ENCODE measurements at places on chromosomes 6 and 20.

- DNase-seq = no peak
Observed at GRCh38 chr6:169942173-169942572, 190.8 kb downstream of the ERMARD start.

DNA sequence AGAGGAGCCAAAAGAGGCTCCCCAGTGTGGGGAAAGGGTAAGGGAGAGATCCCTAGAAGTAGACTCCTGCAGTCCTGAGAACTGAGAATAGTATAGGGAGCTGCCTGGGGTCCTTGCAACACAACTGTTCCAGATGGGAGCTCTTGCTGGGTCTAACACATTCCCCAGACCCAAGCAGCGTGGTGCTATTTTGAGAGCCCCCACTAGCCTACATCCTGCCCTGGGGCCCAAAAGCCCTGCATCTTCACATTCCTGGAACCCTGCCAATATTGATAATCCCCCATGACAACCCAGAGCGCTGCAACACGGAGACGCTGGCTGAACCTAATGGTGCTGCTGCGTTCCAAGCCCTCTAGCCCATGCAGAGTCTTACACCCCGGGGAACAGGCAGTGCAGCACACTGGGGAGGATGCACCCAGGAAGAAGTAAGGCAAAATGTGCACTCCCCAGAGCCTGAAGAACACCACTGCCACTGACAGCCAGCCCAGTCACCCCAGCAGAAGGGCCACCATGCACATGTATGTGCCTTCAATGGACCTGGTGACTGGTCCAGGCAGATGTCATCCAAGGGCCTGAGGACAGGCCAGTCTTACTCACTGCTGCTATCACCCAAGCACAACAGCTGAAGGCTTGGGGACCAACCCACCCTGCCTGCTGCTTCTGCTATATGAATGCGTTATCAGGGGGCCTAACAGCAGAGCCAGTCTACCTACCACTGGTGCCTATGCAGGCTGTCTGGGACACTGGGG, 7.0 kb upstream of the RNF217 start:
- DNase-seq = no peak

DNA sequence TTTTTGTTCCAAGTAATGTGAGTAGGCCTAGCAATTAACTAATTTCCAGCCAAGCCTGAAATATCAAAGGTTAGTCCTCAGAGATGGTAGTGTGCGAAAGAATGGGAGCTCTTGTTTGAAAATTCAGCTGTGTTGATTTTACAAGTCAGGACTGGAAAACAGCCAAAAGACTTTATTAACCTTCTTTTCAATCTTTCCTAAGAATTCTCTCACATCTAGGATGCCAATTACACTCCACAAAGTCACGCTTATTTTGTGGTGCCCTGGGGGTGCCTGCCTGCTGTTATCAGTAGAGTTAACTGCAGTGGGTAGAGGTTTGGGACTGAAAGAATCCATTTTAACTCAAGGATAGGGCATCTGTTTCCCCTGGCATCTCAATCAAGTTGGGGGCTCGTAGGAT, 30.7 kb upstream of the MAP3K4 start:
- DNase-seq = no peak

DNA sequence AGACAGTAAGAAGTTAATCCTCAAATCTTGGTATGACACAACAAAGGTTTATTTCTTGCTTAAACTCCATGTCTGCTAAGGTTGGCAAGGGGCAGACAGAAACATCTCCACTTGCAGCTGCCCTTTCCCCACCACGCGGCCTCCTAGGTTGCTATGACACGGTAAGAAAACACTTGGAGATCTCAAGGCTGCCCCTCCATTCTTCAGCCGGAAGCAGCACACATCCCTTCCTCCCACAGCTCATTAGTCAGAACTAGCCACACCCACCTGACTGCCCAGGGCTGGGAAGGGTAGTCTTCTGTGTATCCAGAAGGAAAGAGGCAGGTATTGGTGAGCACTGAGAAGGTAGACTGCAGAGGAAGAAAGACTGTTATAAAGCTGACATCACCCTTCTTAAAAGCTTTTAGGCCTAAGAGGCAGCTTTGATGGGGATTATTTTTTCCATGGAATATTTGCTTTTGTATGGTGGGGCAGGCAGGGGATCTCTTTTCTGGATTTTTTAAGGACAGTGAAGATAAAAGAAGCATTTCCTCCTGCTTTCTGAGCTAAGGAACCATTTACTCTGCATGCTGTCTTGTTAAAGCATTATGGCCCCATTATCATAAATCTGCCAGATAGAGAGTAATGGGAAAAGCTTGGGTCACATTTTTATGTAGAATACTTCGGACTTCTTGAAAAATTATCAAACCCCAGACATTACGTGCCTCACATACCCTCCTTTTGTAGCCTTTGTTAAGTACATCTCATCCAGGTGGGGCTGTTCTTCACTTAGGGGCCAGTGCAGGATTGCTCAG, 41.6 kb downstream of the MRAP2 start:
- no peak for DNase-seq

DNA sequence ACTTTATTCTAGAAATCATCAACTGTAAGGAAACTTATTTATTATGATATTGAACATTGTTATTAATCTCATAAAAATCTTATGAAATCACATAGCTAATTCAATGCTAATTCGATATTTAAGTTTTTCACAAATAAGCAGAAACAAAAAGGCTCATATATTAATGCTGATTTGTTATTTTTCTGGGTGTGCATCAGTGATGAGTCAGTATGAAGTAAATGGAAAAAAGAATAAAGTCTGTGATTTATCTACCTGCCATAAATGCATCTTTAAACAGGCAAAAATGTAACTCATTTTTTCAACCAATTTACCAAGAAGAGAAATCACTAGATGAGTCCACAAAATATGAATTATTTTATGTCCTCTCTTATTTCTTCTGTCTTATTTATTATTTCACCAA, 253.5 kb downstream of the PTPRK start:
- DNase-seq = no peak

- DNase-seq = no peak
Observed at GRCh38 chr6:100209323-100210136, 215.5 kb upstream of the MCHR2 start.

- DNase-seq = peak; percentile 37
Observed at GRCh38 chr20:24779131-24779530, 169.9 kb upstream of the CST7 start.

- DNase-seq = no peak
Observed at GRCh38 chr6:98452685-98453084, 381.7 kb upstream of the POU3F2 start.

- DNase-seq = no peak
Observed at GRCh38 chr6:116364321-116364720, 6.4 kb upstream of the DSE start.

DNA sequence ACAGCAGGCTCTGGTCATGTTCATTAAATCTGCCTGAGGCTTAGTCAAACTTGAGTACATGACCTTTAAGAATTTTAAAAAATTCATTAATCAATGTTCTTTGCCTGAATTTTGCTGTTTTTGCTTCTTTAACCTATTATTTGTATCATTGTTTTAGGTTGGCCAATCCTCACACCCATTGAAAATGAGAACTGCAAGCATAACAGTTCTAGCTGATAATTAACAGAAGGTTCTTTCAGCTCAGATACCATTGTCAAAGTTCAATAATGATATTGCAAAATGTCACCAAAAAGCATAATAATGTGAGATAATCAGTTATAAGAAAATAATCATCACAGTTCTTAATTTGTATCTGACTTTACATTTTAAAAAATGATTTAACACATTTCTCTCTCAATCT, 583.1 kb downstream of the TFAP2A start:
- DNase-seq = no peak

DNA sequence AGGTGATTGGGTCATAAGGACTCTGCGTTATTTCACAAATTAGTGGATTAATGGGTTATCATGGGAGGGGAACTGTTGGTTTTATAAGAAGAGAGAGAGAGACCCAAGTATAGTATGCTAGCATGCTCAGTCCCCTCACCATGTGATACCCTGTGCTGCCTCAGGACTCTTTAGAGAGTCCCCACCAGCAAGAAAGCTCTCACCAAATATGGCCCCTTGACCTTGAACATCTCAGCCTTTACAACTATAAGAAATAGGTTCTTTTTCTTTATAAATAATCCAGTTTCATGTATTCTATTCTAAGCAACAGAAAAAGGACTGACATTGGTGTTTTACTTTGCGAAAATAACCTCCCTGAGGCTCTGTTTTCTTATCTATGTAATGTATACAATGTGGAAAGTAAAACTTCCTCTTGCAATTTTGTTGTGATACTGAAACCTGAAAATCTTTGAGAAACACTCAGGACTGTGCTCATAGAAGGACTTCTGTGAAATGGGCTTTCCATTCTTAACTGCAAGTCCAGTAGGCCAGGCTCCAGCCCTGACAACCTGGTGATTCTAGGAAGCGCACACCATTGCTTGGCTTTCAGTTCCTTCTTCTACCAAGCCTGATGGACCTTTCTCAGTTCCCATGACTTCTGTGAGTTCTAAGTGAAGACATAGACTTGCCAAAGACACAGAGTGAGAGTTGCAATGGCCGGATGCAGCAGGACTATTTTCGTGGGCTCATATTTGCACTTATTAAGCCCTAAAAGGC, 21.9 kb downstream of the SIRPD start:
- no peak for DNase-seq

- no peak for DNase-seq
Observed at GRCh38 chr6:107633680-107634323, 143.9 kb downstream of the SOBP start.

GRCh38 chr6:1695546-1696462, 86.1 kb downstream of the FOXC1 start:
- no peak for DNase-seq

- DNase-seq = no peak
Observed at GRCh38 chr20:37504404-37505096, 16.5 kb upstream of the NNAT start.

DNA sequence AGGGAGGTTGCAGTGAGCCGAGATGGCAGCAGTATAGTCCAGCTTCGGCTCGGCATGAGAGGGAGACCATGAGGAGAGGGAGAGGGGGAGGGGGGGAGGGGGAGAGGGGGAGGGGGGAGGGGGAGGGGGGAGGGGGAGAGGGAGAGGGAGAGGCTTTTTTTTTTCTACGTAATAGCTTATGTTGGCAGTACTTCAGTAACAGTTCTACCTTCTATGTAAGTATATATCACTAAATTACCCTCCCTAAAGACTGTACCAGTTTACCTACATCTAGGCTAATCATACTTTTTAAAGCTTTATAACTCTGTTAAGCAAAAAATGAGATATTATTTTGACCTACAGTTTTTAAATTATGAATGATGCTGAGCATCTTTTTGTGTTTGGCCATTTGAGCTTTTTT, 13.6 kb downstream of the TM9SF4 start:
- DNase-seq = no peak

DNA sequence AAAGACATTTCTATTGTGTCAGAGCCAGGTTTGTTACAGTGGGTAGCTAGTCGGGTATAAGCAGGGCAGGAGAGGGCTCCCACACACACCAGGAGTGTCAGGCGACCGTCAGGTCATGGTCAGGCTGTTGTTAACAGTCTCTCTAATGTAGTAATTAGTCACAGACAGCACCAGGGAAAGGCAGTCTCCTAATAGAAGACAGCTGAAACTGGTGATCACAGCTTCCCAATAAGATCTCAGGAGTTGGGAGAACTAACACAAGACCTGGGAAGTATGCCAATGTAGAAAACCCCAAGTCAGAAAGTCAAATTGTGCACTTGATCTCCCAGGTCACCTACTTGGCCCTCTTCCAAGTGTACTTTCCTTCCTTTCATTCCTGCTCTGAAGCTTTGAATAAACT, 53.0 kb upstream of the GPR6 start:
- no peak for DNase-seq

DNA sequence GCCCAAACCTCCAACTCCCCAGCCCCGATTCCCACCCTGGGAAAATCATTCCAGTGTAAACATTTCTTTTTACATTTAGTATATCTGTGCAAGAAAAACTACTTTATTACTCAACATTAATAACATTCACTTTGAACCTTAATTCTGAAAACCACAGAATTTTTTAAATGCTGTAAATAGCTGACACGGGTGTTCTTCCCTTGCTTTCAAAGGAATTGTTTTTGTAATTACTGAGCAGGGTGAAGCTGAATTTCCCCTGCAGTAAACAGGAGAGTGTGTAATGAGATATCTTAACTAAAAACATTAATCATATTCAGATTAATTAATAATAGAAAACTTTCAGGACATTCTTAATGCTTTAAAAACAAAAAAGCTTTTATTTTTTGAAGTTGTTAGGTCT, 99.3 kb upstream of the CITED2 start:
- DNase-seq = no peak

GRCh38 chr6:16494793-16495192, 256.4 kb downstream of the GMPR start:
- no peak for DNase-seq

GRCh38 chr6:162181741-162182401, 545.7 kb downstream of the PRKN start:
- DNase-seq = no peak

- no peak for DNase-seq
Observed at GRCh38 chr6:35154262-35154661, 13.1 kb upstream of the TCP11 start.

GRCh38 chr20:38659597-38659880, 57.9 kb downstream of the ARHGAP40 start:
- no peak for DNase-seq

DNA sequence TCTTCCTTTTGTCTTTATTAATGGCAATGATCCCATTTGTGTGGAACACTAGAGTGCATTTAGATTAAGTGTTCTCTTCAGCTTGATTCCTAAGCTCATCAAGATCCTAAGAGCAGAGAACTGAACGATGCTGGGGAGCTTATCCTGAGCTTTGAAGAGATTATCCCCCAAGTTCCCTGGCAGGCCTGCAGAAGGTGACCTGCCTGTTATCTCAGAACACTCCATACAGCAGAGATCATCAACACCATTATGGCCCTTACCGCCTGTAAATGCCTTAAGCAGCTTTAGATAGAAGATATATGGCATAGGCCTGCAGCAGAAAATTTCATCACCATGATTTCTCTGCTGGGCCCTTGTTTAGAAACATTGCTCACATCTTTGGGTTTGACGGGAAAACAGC, 779.9 kb upstream of the MAP3K7 start:
- no peak for DNase-seq

GRCh38 chr20:2700913-2701620, 8.5 kb downstream of the EBF4 start:
- peak; percentile 8 for DNase-seq

GRCh38 chr6:155155787-155156447, 107.9 kb upstream of the CLDN20 start:
- DNase-seq = no peak

DNA sequence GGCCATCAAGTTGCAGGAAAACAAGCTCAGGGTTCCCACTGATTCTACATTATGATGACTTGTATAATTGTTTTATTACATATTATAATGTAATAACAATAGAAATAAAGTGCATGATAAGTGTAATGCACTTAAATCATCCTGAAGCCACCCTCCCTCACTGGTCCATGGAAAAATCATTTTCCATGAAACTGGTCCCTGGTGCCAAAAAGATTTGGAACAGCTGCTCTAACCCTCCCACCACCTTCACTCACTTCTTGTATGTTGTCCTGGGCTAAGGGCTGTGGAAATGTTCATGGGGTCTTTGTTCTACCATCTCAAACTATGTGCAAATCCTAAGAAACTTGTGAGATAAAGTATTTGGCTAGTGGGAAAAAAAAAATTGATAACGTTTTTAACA, 133.8 kb downstream of the LRRC1 start:
- no peak for DNase-seq

All from mucosa of gallbladder (tissue), 1 donor.